Stimulated activated CD4-positive, alpha-beta T cell treated with anti-CD3 and anti-CD28 coated beads, Interleukin-15, amount 100 ng/mL, for 1 hour (primary cell): ENCODE measurements at places on chromosomes 2 and 18.

DNA sequence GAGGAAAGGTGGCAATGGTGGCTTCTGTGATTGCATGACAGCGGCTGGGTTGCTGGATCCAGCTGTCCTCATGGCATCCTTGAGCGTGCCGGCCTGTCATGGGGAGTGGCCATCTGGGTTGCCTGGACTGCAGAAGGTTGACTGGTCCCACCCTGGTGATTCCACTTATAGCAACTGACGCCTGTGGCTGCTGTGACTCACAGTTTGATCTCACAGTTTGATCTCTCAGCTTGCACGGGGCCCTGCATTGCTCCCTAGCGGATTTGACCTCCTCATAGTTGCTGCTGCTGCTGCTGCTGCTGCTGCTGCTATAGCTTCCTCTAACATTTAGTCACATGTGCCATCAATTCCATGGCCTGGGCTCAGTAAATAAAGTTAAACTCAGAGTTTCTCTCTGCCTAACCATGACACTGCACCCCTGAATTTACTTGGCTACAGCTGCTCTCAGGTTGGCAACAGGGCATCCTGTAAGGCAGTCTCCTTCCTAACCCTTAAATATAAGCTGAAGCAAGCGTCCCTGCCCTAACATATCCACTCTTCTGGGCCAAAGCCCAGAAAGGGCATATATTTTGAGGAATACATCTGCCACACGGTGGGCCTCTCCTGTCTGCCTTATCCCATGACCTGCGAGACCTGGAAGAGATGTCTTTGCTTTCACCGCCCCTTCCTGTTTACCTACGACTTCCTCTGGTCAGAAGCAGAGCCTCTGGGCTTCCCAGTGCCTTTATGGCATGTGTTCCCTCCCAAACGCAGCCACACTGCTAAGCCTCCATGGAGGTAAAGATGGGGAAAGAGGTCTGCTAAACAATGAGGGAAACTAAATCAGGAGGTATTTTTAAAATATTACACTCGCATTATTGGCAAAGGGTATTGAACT lies 37.8 kb upstream of the CCDC150 start:
- DNase-seq = no peak

- no peak for DNase-seq
These were observed 20.9 kb upstream of the GMPPA start for GRCh38 chr2:219477815-219478214.

GRCh38 chr18:78151948-78152725 lies 827.5 kb upstream of the SALL3 start:
- no peak for DNase-seq

DNA sequence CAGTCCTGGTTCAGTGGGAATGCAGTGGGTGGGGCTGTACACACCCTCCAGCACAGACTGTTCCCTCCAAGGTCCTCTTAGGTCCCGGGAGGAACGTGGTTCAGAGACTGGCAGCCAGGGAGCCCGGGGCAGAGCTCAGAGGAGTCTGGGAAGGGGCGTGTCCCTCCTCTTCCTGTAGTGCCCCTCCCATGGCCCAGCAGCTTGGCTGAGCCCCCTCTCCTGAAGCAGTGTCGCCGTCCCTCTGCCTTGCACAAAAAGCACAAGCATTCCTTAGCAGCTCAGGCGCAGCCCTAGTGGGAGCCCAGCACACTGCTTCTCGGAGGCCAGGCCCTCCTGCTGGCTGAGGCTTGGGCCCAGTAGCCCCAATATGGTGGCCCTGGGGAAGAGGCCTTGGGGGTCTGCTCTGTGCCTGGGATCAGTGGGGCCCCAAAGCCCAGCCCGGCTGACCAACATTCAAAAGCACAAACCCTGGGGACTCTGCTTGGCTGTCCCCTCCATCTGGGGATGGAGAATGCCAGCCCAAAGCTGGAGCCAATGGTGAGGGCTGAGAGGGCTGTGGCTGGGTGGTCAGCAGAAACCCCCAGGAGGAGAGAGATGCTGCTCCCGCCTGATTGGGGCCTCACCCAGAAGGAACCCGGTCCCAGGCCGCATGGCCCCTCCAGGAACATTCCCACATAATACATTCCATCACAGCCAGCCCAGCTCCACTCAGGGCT lies 17.5 kb upstream of the FAHD2A start:
- no peak for DNase-seq

DNA sequence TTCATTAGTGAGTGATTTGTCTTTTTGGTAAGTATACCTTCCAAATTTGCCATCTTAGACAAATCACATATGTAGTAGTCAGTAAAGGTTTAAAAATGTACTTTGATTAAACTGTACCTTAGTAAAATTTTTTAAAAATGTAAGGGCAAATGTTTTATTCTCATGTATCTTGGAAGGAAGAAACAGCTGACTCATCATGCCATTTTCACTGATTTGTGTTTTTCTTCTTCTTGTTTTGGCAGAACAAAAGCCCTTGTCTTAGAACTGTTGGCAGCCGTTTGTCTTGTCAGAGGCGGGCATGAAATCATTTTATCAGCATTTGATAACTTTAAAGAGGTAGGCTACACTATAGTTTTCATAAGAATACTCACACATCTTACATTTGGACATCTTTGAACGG lies 136.5 kb downstream of the PRPF40A start:
- DNase-seq = no peak

DNA sequence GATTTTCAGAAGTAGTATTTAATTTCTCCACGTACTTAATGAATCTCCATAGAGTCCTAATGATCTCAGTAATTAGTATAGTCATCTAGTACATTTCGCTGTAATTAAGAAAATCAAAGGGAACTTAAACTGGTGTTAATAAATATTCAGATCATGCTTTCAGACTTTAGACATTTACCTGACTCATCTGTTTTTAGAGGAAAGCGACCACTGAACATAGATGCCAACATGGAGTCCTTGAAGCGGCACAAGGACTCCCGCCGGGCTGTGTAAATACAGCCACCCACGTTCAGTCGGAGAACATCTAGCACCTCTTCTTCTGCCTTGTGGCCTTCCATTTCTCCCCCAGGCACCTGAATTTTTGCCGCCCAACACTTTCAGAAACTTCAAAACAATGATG lies 3.2 kb downstream of the KCTD18 start:
- DNase-seq = no peak

DNA sequence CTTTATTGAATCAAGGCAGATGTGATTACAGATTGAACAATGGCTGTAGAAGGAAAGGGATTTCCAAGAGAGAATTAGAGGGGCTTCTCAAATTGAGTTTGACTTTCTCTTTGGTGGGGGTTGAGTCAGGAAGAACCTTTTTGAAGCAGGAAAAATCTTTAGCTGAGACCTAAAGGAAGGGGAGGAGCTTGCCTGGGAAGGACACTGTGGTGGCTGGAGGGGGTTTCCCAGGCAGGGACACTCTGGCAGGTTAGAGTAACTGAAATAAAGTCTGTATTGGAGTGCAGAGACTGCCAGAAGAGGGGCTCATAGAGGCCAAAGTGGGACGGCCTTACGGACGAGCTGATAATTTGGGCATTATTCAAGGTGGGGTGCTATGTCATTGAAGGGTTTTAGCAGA lies 69.3 kb downstream of the NEDD4L start:
- DNase-seq = no peak

DNA sequence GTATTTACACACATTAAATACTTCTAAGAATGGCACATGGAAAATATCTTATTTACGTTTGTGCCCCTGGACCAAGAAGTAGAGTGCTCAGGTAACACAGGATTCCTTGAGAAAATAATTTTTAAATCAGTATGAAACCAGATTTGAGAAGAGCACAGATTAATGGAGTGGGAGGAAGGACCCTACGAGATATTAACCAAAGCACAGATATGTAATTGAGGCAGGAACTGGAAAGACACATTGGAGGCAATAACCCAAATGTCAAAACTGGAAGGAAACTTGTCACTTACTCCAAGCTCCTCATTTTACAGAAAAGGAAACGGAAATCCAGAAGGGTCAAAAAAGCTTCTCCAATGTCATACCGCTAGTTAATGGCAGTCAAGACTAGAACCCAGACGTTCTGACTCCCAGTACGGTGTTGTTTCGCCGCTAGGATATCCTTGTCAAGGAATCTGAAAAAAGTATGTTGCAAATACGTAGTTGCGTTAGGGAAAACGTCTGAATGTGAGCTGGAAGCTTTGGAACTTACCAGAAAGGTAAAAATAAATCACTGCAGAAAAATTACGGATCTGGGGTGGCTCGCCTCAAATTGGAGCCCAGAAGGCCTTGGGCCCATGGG lies 634 bp downstream of the MTIF2 start:
- no peak for DNase-seq

DNA sequence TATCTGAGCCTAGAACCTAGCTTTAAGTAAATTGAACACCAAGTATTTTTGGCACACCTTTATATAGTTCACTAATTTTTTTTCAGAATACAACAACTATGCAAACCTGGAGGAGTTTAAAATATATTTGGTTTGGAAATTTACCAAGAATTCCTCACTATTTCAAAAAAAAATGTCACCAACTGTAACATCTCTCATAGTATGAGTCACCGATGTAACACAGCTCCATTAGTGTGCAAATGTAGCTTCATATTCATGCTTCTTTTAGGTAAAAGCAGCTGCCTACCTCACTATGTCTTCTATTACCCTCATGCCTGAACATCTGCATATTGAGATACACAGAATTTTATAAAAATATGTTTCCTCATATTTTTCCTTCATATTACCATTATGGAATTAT lies 80.5 kb downstream of the NRXN1 start:
- no peak for DNase-seq

DNA sequence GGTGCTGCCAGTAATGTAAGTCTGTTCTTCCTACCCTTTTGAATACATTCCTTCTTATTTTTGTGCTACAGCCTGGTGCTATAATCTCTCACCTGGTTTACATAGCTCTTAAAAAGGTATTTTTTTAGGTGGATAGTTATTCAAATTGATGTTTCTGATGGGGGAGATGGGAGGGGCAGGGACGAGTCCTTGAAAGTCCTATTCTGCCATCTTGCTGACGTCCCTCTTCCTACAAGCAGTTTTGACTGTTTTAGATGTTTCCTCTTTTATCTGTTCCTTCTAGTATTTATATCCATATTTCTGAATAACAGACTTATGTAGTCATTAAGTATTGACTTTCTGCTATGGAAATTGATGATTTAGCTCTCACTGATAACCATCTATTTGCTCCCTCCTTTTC lies 256.4 kb downstream of the KIAA1328 start:
- no peak for DNase-seq
